Thoracic aorta (tissue), 2 donors: ENCODE measurements at places on chromosomes 5 and 9.

- no peak for DNase-seq
Observed at GRCh38 chr9:96852676-96853075, 1.6 kb downstream of the ZNF782 start.

- no peak for DNase-seq
Observed at GRCh38 chr5:172546196-172546595, 91.9 kb upstream of the SH3PXD2B start.

DNA sequence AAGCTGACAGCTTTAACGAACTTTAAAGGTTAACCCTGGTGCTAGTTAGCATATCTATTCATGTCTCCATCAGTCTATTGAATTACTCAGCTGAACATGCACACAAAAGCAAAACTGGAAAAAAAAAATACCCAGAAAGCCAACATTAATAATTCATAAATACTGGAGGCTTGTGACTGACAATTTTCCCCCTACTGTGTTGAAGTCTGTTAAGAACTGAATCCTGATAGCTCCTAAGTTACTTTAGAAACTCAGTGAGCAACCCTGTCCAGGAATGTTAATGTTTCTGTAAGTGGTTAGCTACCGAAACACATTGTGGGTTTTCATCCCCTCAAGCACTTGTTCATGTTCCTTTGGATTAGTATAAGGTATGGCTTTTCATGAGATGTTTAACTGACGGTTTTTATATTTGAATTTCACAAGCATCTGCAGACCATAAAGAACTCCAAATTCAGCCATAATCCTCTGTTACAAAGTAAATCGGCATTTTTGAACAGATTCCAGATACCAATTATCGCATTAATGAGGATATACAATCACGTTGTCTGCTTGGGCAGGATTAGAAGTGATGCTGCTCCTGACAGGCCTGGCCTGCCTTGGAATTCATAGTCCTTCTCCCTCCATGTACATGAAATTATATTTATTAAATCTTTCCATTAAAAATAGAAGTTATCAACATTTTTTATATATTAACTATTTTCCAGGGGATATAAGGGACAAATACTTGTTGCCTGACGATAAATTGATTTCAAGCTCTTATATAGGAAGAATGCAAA, 331.2 kb downstream of the TLE4 start:
- DNase-seq = no peak

DNA sequence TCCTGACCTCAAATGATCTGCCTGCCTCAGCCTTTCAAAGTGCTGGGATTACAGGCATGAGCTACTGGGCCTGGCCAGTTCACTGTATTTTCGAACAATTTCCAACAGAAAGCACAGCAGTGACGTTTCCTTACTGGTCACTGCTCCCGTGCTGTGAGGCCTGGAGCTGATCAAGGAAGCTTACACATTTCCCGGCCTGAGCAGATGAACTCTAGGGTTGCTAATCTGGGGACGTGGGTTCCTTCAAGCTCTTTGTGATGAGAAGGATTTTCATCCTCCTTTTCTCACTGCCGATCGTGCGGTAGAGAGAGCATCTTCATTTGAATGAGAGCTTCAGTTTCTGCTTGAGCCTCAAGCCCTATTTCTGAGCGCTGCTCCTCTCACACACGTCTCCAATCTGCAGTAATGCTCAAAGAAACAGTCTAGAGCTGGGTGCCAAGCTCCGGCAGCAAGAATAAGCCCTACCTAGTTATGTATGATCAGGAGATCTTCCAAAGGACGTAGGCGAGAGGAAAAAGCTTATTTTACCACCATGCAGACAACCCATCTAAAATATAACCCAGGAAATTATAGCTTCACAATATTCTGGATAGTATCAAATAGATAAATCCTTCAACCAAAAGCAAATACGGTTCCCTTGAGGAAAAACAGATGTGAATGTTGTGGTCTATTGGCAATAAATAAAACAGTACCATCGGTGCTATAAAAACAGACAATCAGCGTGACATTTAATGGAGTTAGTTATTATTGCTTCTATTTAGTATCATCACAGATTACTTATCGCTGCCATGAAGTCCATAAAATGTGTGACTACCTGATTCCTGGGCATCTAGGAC, 7.3 kb upstream of the SPATA24 start:
- no peak for DNase-seq

DNA sequence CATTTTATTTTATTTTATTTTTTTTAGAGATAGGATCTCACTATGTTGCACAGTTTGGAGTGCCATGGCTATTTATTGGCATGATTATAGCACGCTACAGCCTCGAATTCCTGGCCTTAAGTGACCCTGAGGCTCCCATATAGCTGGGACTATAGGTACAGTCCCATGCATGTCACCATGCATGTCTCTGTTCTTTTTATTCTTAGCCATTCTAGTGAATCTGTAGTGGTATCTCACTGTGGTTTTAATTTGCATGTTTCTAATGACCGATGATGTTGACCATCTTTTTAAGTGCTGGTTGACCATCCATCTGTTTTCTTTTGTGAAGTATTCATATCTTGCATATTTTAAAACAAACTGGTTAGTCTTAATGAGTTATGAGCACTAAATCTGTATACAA, 76.1 kb downstream of the SLC44A1 start:
- DNase-seq = no peak

DNA sequence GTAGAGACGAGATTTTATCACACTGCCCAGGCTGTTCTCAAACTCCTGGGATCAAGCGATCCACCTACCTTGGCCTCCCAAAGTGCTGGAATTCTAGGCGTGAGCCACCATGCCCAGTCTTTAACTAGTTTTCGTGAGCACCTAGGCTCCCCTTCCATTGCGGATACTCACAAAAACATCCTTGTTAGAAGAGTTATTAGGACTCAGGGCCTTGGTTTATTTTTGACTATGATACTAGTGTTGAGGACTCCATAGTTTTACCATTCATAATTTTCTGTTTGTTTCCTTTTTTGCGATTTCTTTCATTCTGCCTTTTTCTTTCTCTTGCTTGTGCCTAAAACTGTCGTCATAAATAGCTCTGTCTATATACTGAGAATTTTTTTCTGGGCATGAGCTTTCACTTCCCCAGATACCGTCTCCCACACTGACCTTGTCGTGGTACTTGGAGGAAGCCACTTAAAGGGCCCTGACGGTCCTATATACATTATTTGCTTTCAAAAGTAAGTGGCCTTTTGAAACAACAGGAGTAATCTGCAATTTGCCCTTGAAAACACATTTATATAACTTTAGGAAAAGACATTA, 5.2 kb downstream of the F2R start:
- no peak for DNase-seq

DNA sequence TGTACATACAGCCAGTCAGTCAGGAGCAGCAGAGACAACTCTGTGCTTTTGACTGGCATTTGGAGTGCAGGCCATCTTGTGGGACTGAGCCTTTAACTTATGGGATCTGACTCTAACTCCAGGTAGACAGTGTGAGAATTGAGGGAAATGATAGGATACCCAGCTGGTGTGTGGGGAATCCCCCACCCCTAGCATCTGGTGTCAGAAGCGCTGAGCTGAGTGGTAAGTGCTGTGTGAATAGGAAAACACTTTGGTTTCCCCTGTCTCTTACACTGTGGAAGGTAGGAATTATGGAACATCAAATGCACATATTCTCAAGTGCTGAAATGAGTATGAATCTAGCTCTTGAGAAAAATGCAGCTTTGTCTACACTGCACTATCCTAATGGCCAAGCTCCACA, 43.9 kb downstream of the CCDC125 start:
- no peak for DNase-seq

- DNase-seq = no peak
Observed at GRCh38 chr5:14675865-14676300, 11.4 kb downstream of the OTULIN start.

DNA sequence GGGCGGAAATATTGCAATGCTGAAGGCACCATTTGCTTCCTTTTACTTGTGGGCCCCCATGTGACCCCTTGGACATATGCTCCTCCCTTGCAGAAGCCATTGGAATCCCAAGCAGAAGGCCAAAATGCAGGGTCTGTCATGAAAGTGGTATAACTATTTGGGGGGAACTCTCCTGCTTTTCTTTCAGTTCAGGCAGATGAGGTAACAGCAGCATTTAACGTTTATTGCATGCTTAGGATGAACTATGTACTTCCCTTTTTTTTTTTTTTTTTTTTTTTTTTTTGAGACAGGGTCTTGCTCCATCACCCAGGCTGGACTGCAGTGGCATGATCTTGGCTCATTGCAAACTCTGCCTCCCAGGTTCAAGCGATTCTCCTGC, 7.8 kb downstream of the FOXI1 start:
- DNase-seq = no peak

GRCh38 chr5:79200573-79201183, 35.3 kb upstream of the JMY start:
- no peak for DNase-seq

DNA sequence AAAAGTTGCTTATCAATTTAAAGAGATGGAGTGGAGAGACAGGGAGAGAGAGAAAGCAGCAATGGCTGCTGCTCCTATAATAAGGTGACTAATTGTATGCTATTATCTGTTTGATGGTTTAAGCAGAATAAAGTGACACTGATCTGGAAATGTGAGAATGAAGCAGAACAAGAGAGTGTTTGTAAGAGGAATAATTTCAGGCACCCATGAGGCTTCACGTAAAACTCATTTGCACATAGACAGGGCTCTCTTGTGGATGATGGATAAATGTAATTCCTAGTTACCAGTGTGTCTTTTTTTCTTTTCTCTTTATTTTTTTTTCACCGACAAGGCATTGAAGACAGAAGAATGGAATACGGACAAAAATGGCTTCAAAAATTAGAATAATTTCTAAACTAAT, 228.8 kb upstream of the TYRP1 start:
- DNase-seq = no peak

DNA sequence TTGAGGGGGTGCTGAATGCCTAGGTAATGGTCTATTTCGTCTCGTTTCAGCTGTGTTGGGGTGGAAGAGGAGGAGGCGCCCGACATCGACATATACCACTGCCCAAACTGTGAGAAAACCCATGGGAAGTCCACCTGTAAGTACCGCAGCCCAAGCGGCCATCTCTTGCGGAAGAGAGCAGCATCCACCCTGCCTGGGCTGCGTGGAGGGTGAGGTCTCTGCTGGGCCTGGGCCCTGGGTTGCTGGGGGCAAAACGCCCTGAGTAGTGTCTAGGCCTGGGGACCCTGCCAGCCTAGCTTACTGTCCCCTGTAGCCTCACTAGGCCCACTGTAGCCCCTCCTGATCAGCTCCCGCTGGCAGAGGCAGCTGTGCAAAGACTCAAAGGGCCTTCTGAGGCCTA, 53.5 kb downstream of the PHF2 start:
- no peak for DNase-seq

GRCh38 chr9:120570296-120570695, 9.7 kb downstream of the CDK5RAP2 start:
- DNase-seq = no peak

GRCh38 chr9:31140316-31140715, 1244.1 kb upstream of the ACO1 start:
- DNase-seq = no peak

DNA sequence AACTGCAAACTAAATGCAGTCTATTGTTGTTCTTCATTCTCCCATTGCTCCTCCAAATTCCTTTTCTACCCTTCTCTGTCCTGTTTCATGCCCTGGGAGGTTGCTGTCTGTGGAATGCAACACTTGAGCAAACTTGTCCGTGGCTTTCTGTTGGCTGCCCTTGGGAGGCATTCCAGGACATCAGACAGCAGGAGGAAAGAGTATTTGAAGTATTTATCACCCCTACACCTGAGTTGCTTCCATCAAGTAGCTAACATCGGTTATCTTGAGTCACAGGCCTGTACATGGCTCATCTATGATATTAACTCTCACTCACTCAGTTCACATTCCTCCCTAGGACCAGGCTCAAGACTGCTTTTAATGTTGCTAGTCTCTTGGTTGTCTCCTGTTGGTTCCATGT, 803.4 kb upstream of the CDH6 start:
- no peak for DNase-seq

DNA sequence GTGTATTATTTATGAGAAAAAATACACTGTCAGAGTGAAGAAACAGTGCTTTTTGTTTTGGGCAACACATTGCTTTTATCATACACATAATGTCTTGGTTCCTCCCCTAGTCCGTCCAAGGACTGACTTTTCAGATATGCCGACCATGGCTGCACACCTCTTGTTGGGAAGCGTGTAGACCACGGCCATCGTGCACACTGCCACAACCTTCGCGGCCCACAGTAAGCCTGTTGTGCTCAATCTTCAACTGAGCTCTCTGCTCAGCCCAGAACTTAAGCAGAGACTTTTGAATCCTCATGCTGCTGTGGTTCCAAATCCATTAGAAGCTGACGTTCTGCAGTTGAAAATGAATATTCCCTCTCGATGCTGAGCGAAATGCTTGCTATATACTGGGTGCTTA, 157.6 kb upstream of the IRX2 start:
- DNase-seq = no peak

DNA sequence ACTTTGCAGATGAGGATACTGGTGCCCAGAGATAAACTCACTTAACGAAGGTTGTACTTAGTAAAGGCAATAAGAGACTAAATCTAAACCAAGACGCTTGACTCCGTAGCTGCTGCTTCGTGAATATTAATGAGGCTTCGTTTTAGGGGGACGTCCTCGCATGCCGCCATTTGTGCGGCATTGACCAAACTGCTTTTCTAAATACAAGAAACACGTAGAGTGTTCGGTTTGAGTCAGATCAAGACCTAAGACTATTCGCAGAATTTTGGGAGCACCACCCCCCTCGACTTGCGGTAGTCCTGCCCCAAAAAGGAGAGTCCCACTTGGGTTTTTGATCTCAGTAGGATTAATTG, 1.1 kb downstream of the NPM1 start:
- no peak for DNase-seq

DNA sequence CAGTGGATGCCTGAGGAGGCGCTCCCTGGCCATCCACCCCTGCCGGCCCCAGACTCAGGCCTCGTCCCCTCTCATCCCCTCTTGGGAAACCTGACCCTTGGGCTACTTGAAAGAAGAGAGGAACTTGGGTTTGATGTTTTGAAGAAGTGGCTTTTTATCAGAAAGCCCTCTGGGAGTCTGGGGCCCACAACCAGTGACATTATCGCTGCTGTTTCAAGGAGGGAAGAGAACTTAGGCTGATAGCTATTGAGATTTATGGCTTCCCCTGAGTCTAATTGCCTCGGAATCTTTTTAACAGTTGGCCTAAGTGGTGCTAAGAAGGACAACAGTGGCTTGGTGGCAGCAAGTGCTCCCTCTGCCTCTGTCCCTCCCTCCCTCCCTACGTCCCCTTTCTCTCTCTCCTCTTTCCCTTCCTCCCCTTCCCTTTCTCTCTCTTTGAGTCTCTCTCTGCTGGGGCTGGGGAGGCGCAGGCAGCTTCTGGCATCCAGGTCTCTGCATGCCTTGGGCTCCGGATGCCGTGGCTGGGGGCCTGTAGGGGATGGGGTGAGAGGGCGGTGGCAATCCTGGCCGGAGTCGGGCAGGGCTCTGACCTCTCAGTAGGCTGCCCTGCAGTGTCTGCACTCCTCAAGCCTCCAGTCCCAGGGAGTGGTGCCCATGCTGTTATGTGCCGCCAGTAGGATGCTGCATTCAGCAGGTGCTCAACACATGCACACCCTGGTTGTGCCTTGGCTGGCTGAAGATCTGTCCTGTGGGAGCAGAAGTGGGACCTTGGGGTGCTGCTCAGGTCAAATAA, 49.6 kb upstream of the RXRA start:
- no peak for DNase-seq

DNA sequence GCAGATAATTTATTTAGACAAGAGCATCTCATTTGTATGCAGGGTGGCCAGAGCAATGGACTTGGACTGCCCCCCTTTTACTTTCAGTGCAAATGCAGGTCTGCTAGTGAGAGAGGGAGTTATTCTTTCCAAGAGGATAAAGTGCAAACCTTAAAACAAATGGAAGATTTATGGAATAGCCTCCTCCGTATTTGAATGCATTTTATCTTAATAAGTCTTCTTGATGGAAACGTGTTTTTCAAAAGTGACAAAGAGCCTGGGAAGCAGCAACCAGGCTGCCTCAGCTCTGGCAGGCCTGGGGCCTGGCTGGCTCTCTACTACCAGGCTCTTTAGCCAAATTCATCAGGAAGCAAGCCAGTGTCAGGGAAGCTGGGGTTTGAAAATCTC, 6.8 kb downstream of the NR2F1 start:
- no peak for DNase-seq
